ENCODE measurements at places on chromosomes 7 and 10.

DNA sequence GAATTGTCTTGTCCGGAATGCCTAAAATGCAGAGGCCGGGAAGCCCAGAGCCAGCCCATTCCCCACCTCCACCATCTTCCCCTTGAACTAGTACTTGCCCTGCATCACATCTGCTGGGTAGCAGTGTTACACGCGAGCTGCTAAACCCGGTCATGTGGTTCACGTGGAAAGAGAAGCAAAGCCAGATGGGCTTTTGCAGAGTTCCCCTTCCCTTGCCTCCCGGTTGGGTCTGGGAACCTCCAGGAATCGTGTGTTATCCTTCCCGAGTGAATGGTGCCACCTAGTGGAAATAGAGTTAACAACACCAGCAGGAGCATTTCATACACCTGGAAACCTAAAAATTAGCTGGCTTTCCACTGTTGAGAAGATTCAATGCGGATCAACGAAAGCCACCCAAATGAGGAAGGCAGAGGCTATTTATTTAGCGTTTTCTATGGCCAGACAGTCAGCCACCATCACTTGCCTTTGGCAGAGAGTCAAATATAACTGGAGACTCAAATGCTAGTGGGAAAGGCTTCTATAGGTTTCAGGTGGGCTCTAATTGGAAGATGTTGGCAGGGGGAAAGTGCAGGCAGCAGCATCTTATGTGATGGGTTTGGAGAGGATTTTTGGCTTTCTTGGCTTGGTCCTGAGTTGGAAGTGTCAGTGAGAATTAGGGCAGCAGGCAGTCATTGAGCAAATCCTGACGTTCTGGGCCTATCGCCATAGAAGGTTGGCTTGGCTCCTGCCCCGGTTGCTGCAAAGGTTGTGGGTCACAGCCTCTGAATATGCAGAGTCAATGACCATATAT lies 12.9 kb upstream of the DENND2A start:
- DNase-seq: no peak

- peak; percentile 50 for DNase-seq
Observed at GRCh38 chr7:24781106-24781505, 23.8 kb upstream of the GSDME start.

GRCh38 chr10:33241351-33241750 lies 93.1 kb downstream of the NRP1 start:
- DNase-seq: no peak

DNA sequence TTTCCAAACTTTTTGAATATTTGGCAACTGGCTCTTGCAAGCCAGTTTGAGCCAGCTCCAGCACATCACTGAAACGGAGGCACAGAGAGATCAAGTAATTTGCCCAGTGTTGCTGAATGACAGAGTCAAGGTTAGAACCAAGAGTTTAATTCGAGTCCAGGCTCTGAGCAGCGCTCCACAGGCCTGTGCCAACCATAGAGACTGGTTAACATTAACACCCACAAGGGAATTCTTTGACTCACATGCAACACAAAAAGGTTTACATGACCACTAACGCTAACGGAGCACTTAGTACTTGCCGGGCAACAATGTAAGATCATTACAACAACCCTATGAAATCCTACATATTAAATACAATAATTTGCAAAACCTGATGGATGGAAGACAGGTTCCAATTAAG lies 1.5 kb downstream of the RGS10 start:
- DNase-seq: no peak

DNA sequence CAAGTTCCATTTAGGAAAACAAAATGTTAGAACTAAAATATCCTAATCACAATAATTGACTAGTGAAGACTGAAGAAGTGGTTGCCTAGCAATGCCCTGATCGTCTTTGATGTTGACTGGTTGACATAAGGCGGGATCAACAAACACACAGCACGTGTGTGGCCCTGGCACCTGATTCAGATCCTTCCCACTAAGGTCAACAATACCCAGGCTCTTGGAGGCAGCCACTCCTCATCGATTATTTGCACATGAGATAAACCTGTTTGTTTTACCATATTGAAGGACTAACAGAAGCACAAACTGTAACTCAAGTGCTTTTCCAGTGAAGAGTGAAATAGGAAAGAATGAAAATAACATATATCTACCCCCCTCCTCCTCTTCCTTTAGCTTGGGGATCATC lies 15.6 kb downstream of the FANK1 start:
- peak; percentile 60 for DNase-seq

- DNase-seq: peak; percentile 65
Observed at GRCh38 chr7:98174334-98175259, 36.6 kb upstream of the BHLHA15 start.

- DNase-seq: no peak
Observed at GRCh38 chr10:62690703-62691102, 113.8 kb upstream of the ADO start.

- no peak for DNase-seq
Observed at GRCh38 chr7:120927454-120928103, 23.0 kb upstream of the ING3 start.

Measured in lower lobe of right lung (tissue), 2 donors.